ENCODE measurements at places on chromosomes 4 and X.

- no peak for DNase-seq
Measured at GRCh38 chr4:78361621-78362120, 189.9 kb upstream of the ANXA3 start.

GRCh38 chr4:46249106-46249505, 125.3 kb upstream of the GABRG1 start:
- DNase-seq, result no peak

DNA sequence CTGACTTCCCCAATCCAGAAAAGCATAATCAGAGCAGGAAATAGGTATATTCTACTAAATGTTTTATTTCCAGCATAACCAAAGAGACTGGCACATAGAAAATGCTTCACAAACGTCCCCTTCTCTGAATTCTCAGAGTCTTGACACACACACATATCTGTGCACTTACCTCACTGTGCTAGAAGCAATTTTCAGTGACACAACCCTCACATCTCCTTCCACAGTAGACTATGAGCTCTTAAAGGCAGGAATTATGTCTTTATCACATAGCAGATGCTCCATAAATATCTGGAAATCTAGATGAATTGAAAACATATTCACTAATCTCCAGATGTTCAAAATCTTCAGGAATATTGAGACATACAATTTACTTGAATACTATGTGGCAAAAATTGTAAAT, 5.9 kb downstream of the SOWAHB start:
- no peak for DNase-seq

GRCh38 chr4:41678086-41678816, 70.3 kb downstream of the PHOX2B start:
- no peak for DNase-seq

DNA sequence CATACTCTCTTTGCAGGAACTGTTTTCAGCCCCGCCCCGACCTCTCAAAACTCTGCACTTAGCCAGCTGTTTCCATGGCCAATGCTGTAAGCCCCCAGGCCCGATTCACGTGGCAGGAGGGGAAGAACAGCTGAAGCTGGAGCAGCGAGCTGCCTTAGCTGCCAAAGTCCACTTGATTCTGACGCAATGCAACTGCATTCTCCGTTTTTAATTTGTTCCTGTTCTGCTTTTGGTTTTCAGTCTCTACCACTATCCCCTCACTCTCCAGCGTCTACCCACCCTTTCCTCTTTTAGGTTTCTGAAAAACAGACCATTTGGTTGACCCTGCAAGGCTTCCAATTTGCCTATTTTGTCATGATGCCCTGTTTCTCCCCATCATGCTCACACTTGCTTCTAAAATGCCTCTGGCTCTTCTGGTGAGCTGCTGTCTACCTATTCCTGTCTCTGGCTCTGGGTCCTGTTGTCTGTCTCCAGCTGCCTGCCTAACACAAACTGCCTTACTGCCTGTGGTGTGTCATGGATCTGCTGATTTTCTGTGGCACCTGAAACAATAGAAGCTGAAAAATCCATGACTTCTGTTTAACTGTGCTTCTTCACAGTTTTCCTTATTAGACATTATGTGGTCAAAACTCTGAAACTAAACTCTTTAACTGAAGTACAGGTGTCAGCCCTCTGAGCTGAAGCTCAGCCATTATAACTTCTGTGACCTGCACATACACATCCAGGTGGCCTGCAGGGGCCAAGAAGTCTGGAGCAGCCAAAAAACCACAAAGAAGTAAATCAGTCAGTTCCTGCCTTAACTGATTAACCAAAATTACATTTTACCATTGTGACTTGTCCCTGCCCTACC, 160.5 kb upstream of the AGTR2 start:
- no peak for DNase-seq

GRCh38 chrX:150683536-150684146, 9.6 kb upstream of the MTMR1 start:
- no peak for DNase-seq

DNA sequence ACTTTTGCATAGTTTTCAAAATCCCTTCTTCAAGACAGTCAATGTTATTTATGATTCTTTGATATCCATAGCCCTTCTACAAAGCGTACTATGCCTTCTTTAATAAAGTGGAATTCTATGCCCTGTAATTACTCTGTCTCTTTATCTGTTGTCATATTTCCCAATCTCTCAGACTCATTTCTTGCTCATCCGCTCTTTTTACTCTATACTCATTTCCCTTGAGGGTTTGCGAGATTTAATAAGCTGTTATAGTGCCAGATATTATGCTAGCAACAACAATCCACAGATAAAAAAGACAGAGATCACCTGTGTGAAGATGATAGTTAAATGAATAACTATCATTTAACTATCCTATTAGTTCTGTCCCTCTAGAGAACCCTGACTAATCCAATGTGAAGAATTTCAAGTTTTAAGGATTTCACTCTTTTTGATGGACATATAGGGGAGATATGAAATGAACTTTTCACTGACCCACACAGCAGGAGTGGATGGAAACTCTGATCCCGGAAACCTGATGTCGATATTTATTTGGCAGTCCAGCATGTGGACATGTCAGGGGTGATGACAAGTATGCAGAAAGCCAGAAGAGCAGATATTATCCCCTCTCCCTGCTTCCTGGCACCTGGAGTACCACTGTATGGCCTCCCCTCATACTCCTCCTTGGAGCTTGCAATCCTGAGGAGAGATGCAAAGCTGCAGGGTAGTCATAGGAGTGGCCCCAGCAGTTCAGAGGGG, 49.7 kb downstream of the TMEM156 start:
- DNase-seq, result no peak

- DNase-seq, result no peak
Measured at GRCh38 chr4:40992472-40993295, 221.7 kb downstream of the APBB2 start.

DNA sequence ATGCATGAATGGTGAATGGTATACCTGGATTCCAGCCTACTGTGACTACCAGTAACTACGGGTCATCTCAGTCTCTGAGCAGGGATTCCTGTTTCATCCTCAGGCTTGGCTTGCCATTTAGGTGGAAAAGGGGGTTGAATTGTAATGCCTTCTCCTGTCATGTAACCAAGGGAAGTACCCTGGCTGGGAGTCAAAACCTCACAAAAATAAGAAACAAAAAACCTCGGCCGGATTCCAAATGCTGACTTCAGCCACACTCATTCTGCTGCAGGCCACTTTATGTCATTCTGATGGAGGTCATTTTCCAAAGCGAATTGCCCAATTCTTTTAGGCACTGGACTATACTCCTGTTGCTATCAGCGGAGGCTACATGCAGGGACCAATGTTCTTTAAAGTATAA, 324.7 kb downstream of the LDB2 start:
- no peak for DNase-seq

- DNase-seq, result no peak
Measured at GRCh38 chr4:112593438-112594133, 43.1 kb downstream of the ZGRF1 start.

DNA sequence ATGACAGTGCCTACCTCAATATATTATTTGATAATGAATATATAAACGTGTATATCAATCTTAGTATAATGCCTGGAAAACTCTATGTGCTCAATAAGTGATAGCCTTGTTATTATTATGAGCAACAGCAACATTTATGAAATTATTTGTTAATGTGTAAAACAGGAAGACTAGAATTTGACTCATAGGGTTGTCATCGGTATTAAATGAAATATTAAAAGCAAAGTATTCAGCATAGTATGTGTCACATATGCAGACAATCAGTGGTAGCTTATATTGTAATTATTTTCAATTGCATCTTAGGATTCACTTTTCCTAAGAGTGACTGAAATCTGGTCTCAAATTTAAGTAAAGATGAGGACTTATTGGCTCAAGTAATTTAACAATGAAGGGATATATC, 24.6 kb downstream of the SPANXD start:
- DNase-seq, result no peak

DNA sequence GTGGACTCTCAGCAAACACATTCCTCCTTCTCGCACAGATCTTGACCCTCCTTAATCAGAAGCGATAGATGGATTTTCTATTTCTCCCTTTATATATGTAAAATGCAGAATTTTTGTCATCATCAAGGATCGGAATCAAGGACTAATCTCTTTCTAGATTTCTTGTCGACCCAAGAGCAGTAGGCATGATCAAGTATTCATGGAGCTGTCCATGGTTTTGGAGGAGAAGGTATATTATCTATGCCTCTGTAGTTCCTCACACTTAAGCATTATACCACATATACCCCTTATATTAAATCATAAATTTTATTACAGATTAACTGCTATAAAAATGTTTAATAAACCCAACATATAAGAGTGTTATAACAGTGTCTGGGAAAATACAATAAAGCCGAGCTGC, 886.8 kb downstream of the NLGN4X start:
- DNase-seq, result no peak

- DNase-seq, result no peak
Measured at GRCh38 chrX:133660281-133660680, 245.0 kb upstream of the GPC4 start.

GRCh38 chrX:69131886-69132285, 33.4 kb downstream of the PJA1 start:
- DNase-seq, result no peak

- DNase-seq, result no peak
Measured at GRCh38 chr4:13953083-13953482, 325.6 kb upstream of the BOD1L1 start.

DNA sequence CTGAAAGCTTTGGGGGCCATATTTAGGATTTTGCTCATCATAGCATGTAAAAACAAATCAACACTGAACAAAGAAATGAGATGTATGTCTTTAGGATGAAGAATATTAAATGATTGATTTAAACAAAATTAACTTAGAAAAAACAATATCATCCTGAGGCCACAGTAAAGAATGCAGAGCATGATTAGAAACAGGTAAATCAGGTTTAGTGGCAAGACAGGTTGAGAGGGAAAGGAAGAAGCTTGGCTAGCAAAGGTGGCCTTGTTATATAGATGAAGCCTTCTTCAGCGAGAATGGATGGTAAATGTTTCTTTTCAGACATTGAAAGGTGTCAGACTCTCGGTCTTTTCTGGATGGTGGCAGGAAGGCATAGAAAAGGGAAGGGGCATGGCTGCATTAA, 11.9 kb upstream of the MAGEB16 start:
- no peak for DNase-seq

GRCh38 chrX:137479386-137479785, 86.5 kb upstream of the ZIC3 start:
- DNase-seq, result no peak

DNA sequence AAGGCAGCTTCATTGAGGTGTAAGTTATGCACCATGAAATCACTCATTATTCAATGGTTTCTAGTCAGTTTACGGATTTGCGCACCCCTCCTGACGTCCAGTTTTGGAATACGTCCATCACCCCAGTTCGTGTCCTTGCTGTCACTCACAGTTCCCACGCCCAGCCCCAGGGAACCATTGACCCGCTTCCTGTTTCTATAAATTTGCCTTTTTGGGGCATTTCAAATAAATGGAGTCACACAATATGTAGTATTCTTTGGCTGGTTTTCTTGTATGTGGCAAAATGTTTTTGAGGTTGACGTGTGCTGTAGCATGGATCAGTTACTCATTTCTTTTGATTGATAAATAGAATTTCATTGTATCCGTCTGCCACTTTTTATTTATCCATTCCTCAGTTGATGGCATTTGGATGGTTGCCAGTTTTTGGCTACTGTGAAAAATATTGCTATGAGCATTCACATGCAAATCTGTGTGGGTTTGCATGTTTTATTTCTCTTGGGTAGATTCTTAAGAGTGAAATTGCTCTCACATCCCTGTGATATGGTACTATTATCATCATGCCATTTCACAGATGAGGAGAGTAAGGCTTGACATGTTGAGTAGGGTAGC, 18.4 kb upstream of the SORCS2 start:
- no peak for DNase-seq

DNA sequence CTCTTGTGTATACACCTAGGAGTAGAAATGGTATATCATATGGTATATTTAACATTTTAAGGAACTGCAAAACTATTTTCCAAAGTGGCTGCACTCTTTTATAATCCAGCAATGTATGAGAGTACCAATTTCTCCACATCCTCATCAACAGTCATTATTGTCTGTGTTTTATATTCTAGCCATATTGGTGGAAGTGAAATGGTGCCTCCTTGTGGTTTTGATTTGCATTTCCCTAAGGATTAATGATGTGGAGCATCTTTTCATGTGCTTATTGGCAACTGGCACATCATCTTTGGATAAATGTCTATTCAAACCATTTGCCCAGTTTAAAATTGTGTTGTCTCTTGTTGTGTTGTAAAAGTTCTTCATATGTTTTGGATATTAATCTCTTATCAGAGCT, 9.6 kb downstream of the BMP15 start:
- no peak for DNase-seq

GRCh38 chrX:103446665-103447302, 70.4 kb downstream of the BEX3 start:
- DNase-seq, result no peak

DNA sequence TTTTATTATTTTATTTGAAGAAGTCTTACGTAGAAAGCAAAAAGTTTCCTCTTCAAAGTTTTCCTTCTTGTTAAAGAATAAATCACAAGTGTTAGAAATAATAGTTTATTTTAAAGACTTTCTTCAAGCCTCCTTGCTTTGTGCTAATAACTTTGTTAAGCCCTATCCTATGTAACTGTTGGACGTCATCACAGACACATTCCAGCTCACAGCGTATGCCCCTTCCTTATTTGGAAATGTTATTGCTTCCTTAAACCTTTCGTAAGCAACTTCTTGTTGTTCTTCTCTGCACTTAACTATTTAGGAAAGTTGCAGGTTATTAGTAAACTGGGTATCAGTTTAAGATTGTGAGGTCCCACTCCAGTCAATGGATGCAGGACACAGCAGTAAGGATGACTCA, 7.6 kb upstream of the SRD5A3 start:
- DNase-seq, result no peak

GRCh38 chr4:102430461-102430910, 70.7 kb upstream of the NFKB1 start:
- no peak for DNase-seq

DNA sequence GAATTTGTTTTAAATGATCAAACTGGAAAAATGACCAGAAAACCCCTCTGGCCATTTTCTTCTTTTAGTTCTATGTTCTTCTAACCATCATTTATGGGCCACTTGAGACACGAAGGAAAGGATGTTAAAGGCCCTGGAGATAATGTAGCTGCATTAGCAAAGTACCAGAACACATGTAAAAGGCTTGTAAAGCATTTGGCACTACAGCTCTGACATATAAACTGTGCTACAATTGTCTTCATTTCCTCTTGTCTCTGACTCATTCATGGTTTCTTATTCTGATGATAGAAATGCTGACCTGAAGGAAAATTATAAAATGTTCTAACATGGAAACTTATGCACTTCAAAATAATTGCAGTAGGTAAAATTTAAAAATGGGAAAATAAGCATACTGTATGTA, 388.7 kb downstream of the FAT4 start:
- DNase-seq, result no peak

- peak; percentile 47 for DNase-seq
Measured at GRCh38 chrX:154412468-154412867, 1.1 kb downstream of the TAFAZZIN start.

GRCh38 chr4:168257768-168258167, 60.8 kb downstream of the DDX60 start:
- no peak for DNase-seq

All from activated T-cell treated with anti-CD3 and anti-CD28 coated beads, Interleukin-2, amount 50 U/mL, for 48 hours (primary cell).